ENCODE measurements at places on chromosomes 4 and X.

DNA sequence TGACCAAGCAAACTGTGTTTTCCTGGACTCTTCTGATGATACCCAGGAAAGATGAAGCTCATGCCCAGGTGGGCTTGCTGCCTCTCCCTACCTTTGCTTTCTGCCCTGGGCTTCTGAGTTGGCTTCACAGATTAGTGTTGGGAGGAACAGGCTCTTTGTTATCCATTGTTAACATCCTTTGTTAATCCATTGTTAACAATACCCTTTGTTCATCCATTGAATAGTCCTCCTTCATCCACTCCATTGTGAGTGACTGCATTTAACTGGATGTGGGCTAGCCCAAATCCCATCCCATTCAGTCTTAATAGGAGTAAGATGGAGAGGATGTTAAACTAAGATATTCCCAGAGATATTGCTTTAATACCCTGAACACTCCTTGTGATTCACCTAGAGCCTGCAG is 199.0 kb upstream of the LNX1 start:
- DNase-seq, result no peak

DNA sequence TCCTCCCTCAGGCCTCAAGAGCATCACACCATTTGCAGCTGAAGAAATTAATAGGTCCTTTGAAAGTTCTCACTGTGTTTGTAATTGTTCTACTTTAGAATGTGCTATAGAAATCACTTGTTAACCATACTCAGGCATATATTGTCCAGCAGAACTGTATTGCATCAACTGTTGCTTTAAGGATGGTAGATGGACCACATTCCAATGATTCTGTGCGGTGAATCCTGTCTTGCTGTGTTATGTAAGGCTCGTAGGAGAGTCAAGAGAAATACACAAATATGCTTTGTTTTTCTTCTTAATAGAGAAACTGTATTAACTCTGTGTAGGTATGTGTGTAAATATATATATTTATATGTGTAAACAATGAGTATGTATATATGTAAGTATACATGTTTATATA is 6.3 kb upstream of the ADGRA3 start:
- DNase-seq, result no peak

- no peak for DNase-seq
These were observed 7.5 kb upstream of the RNF4 start for GRCh38 chr4:2461246-2461960.

DNA sequence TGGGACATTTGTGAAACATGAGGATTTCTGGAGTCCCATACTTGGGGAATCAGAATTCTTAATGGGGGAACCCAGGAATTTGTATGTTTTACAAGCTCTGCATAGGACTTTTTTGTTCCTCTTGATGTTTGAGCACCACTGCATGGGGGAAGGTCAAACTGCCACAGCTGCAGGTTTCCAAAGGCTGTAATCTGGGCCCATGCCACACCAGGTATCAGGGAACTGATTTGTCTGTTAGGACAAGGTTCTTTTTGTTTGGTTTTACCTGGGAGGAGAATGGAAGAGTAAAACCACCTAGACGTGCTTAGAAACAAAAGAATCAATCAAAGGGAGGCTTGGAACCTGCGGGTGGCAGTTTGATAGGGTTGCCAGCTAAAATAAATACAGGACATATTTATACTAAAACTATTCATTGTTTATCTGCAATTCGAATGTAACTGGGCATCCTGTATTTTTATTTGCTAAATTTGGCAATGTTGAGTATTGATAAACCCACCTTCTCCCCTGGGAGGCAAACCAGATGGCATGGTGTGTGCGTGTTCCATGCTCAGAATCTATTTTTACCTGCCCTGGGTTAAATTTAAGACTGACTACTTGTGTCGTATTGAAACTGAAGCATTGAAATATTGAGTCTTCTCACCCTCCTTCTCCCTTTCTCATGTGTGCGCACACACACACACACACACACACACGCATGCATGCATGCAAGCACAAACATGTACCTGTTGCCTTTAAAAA is 63.7 kb downstream of the TMEM164 start:
- DNase-seq, result no peak

DNA sequence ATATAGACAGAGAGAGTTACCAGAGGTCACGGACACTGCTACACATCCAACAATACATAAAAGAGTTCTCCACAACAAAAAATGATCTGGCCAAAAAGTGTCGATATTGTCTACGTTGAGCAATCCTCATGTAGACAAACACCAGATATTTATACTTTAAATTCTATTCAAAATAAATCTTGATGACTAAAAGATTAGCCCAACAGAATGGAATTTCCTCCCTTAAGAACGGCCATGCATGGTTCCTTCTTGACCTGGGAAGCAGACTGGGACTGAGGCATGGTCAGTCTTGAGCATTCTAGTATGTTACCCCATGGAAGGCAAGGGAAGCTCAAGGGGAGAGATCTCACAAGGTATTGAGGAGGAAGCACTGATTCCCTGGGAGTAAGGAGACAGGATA is 43.5 kb downstream of the LHFPL1 start:
- DNase-seq, result no peak

- peak; percentile 65 for DNase-seq
These were observed 731.9 kb upstream of the PCDH10 start for GRCh38 chr4:132417220-132417619.

GRCh38 chr4:147866532-147867271 is 134.8 kb downstream of the ARHGAP10 start:
- peak; percentile 87 for DNase-seq

DNA sequence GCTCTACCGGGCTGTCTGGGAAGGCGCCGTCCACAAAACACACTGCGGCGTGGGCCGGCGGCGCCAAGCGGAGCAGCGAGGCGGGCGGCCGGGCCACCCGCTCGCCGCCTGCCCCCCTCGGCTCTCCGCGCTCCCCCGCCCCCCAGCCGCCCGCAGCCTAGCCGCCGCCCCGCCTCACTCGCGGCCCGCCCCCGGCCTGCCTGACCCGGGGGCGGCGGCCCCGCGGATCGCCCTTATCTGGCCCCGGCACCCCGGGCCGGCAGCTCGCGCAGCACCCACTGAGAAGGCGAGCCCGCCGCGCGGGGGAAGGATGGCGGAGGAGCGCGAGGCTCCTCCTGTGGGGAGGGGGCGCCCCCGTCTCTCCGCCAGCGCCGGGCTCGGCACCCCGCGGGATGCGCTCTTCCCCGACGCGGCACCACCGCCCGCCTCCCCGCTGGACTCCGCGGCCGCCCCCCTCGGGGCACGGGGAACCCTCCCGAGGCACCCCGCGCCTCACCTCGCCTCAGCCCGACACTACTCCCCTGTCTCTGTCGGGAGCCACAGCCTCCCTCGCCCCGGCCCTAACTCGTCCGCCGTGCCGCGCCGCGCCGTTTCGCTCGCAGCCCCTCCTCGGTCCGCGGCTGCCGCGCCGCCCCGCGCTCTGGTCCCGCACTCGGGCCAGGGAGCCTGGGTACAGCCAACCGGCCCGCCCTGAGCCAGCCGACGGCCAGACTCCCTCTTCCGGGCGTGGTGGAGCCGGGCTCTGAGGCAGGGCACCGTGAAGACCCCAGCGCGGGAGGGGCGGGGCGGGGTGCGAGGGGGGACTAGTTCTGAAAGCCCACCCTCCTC is 566 bp downstream of the ATP11C start:
- peak; percentile 45 for DNase-seq

DNA sequence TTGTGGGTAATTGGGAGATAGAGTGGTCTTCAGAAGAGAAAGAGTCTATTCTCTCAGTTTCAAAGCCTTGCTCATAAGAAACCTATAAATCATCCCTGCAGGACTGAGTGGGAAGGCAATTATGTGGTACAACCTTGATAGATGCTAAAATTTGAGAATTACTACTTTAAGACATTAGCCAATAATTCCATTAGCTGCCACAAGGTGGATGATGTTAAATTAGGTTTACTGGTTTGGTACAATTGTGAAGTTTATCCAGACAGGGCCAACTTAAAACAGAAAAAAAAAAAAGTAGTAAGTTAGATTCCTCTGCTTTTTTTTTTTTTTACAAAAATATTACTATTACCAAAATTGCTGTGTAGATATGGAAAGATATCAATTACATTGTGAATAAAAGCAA is 73.2 kb upstream of the AMOT start:
- DNase-seq, result no peak

DNA sequence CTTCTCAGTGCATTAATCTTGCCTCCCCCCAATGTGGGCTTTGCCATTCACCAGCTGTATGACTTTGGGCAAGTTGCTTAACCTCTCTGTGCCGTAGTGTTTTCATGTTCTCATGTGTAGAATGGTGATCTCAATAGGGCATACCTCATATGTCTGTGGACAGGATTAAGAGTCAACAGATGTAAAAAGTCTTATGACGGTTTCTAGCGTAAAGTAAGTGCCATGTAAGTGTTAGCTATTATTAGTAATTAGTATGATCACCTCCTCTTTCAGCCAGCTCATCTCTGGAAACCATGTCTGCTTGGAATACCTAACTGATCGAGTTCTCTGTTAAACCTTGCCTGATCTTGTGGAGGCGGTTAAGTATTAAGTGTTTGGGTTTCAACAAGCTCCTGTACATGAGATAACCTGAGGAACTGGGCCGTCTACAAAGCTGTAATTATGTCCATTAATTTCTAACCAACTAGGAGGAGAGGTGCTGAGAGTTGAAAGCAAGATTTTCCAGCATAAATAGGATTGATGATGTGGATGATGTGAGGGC is 66.3 kb downstream of the TSC22D3 start:
- no peak for DNase-seq

- no peak for DNase-seq
These were observed 161.0 kb upstream of the GATB start for GRCh38 chr4:151921811-151922210.

DNA sequence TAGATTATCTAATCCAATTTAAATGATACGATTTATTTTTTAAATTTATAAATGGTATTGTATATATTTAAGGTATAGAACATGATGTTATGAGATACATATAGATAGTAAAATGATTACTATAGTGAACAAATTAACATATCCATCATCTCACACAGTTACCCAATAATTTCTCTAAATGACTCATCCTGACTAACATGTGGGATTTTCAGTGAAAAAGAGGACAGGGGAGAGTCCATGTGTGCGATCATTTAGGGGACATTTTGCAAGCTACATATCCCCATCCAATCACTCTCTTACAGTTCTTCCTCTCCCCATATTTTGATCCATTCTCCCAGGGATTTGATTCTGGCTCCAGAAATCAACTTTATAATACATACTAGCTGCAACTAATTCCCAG is 88.2 kb downstream of the ABCB7 start:
- no peak for DNase-seq

DNA sequence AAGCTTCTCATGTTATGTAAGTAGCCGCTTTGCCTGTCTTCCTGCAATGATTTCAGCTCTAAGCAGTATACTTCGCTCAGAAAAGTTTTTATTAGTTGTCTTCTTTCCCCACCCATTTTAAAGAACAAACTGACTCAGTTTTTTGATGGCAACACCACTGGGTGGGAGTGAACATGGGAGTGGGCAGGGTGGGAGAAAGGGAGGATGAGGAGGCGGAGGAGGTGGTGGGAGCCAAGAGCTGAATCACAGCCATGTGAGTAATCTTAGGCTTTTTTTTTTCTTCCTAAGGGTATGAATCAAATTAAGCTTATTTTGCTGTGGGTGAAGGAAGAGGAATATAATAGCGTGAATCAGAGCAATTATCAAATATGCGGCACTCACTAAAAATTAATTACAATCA is 574.3 kb upstream of the DIPK2B start:
- no peak for DNase-seq

DNA sequence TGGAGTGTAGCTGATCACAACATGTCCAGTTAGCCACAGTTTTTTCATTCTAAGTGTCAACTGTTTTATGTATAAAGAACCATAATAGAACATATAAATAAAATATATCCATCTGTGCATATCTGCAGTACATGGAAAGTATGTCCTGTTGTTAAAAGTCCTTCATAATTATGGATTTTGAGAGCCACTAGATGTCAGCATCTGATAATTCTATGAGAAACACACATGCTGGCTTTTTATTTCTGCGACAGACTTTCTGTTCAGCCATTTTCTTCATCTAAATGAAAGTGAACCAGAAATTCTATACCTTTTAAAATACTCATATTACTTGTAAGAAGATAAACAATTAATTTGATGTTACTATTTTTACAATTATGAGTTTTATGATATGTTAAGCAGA is 251.5 kb downstream of the GPM6A start:
- DNase-seq, result peak; percentile 58

GRCh38 chr4:65923616-65924015 is 253.3 kb upstream of the EPHA5 start:
- DNase-seq, result no peak

GRCh38 chrX:43958529-43958928 is 14.7 kb downstream of the NDP start:
- peak; percentile 40 for DNase-seq

DNA sequence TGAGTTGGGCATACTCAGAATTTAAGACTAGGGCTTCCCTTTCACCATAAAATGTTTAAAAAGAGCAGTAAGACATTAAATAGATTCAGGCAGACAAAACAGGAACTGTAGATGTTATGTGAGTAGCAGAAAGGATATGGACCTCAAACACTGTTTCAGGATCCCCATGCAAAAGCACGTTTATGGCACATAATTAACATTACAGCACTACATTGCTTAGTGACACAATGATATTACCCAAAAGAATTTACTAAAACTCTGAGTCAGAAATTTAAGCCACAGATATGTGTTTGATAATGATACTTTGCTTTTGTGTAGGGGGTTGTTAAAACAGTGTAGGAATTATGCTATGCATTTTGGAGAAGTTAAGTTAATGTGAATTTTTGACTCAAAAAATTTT is 266.3 kb downstream of the PDGFC start:
- no peak for DNase-seq

GRCh38 chr4:22414833-22415232 is 101.0 kb downstream of the ADGRA3 start:
- no peak for DNase-seq

DNA sequence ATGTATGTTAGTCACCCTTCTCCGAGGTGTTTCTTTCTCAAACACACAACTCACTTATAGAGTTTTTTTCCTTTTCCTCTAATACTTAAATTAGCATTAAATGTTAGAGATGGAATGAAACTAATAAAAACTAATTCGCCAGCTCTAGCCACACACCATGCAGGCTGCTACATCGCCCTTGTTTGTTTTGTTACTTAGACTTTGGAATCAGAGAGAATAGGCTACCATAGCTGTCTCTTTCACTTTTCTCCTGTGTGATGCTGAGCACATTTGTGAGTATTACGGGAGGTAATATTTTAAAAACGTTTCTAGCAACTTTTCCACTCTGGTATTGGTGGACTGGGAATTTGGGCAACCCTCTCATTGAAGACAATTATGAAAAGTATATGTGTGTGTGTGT is 43.5 kb downstream of the ESX1 start:
- DNase-seq, result no peak

GRCh38 chr4:48989461-48990203 is 3.6 kb downstream of the CWH43 start:
- DNase-seq, result no peak

DNA sequence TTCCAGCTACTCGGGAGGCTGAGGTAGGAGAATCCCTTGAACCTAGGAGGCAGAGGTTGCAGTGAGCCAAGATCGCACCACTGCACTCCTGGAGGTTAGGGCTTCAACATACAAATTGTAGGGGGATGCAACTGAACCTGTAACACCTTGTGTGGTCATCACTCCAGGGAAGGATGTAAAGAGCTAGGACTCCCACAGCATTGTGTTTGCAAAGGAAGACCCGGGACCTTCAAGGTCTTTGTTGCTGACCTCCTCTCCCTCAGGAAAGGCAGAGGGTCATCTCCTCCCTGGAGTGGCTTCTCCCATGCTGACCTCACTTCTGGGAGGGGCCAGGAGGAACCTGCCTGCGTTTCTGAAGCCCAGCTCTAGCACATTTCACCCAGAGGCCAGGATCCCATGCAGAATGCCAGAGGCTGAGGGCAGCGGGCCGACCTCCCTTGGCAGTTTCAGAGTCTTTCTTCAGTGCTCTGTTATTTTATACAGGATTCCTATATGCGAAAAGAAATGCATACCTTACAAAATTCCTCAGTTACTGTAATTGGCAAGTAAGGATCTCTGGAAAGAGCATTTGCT is 80.2 kb downstream of the HTRA3 start:
- no peak for DNase-seq
